ENCODE measurements at places on chromosomes 6 and 20.

GRCh38 chr6:118652051-118652615 lies 742 bp upstream of the CEP85L start:
- no peak for DNase-seq

DNA sequence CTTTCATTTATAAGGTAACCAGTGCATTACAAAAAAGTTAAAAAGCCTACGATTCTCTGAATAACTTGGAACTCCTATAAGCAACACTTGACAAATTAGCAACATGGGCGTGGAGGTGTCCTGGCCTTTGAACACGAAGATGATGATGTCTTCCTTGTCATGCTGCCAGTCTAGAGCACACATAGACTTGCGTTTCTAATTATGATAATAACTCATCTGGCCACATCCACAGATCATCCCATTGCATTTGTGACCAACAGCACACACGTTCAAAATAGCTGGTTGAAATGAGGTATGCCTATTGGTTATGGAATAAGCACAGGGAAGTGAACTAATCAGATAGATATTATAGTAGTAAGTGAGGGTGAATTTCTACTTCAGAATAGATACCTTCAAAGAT lies 608.9 kb downstream of the PRKN start:
- no peak for DNase-seq

DNA sequence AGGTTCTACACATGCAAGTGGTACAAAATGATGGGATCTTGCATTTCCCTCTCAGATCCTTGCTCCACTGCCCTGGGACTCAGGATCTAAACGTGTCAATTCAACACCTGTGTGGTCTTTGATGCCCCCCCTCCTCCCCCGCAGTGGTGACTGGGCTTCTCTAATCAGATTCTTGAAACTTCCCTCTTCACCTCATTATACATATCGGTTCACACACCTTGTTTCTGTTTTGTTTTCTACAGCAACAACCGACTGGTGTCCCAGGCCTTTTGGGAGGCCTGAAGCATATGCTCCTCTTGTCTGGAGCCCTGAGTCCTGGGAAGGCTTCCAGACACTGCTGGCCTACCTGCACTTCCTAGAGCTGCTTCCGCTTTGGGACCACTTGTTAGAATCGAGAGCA lies 20.0 kb downstream of the SAMD3 start:
- DNase-seq: no peak

DNA sequence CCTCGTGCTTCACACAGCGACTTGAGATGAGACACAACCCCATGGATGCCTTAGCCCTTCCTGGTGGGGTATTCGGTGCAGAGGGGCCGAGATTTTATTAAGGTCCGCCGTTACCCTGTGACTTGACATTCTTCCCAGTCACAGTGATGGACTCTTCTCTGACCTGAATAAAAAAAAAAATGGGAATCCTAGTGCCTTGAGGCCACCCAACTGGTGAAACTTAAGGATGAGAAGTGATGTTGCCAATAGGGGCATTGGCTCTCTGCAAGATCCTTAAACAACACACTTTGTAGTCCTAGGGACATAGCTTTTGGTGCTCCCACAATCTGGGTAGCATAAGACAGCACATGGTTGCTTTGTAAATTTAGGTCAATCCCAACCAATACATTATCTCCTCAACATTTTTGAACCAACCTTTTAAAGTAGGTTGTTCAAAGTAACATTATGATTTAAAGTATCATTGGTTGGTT lies 814 bp upstream of the ADNP start:
- DNase-seq: no peak

GRCh38 chr20:49710971-49711666 lies 2.6 kb downstream of the B4GALT5 start:
- no peak for DNase-seq

DNA sequence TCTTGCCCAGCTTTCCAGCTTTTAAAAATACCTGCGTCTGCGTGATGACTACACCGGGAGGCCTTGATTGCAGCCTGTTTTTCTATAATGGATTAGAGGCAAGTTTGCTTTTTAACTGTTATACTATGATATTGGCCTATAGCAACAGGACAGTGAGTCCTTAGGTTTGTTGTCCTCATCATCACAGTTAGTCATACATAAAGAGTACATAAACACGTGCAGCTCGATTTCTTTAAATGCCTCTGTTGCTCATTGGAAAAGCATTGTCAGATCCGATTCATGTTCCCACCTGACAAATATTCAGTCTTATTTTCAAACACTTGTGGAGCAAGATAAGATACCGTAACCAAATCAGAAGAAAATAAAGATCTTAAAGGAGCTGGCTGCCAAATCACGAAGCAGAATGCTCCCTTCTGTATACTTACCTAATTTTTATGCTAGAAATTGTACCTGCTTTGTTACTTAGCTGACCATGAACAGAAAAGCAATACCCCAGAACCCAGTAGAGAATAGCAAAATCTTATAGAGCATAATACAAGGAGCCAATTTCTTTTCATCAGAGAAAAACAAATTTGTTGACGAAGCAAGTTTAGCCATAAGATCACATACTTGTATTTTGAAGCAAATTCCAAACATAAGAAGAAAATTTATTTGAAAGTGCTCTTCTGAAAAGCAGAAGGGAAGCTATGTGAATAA lies 100.4 kb downstream of the TMEM200A start:
- no peak for DNase-seq

- DNase-seq: no peak
Observed at GRCh38 chr6:129251669-129252376, 368.9 kb downstream of the LAMA2 start.

GRCh38 chr6:36289281-36289878 lies 19.5 kb downstream of the PNPLA1 start:
- DNase-seq: no peak

DNA sequence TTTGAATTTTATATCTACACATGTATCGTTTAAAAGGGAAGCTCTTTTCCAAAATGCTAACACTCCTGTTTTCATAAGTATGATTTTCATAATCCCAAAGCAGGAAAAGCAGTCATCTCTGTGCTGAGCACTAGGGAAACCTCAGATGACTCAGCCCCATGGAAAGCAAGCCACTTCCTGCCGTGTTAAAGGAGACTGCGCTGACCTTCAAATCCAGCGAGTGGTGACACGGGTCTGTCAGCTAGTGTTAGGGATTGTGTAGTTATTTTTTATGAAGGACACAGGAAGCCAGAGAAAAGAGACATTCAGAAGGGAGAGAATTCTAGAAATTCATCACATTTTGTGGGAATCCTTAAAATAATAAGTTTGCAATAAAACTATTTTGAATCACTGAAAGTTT lies 57.0 kb upstream of the CD93 start:
- no peak for DNase-seq

GRCh38 chr20:46666818-46667515 lies 15.7 kb upstream of the SLC13A3 start:
- no peak for DNase-seq

- no peak for DNase-seq
Observed at GRCh38 chr6:51711876-51712275, 375.5 kb downstream of the PKHD1 start.

DNA sequence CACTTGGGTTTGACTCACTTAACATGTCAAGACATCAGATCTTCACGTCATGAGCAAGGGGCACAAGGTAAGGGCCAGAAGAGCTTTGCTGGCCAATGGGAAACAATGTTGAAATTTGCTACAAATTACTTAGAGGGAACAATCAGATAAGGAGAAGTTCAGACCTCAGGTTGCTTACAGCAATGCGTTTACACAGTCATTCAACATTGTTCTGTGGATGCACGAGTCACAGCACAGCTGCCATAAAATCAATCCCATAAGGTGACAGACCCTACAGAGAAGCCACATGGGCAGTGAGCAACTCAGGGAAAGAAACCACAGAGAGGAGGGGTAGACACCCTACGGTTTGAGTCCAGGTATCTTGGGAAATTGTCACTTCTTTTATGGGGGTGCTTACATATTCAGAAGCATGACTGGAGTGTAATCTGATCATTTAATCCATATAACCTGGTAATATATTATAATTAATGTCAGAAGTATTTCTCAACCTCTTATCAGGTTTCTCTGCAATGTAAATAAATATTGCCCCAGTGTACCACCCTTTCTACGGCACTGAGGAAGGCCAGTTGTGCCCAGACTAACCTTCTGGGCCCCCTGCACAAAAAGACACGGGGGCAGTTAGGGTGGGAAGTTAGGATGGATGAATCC lies 2.3 kb upstream of the SLC22A2 start:
- no peak for DNase-seq

DNA sequence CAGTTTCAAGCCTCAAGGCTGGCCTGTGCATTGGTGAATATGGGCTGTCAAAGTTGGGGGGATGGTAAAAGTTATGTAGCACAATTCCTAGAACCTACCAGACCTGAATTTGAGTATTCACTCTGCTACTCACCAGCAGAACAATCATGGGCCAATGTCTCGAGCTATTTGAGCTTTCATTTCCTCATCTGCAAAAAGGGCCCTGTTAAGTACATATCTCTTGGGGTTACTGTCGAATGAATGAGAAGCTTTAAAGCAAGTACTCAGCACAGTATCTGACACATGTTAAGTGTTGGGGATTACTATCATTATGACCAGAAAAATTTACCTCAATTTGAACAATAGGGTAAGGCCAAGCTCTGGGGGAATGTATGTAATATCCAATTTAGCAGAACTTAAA lies 13.5 kb upstream of the ENPP4 start:
- no peak for DNase-seq

GRCh38 chr6:13419422-13420195 lies 67.8 kb downstream of the GFOD1 start:
- no peak for DNase-seq

GRCh38 chr6:12279322-12280091 lies 10.7 kb upstream of the EDN1 start:
- DNase-seq: no peak

DNA sequence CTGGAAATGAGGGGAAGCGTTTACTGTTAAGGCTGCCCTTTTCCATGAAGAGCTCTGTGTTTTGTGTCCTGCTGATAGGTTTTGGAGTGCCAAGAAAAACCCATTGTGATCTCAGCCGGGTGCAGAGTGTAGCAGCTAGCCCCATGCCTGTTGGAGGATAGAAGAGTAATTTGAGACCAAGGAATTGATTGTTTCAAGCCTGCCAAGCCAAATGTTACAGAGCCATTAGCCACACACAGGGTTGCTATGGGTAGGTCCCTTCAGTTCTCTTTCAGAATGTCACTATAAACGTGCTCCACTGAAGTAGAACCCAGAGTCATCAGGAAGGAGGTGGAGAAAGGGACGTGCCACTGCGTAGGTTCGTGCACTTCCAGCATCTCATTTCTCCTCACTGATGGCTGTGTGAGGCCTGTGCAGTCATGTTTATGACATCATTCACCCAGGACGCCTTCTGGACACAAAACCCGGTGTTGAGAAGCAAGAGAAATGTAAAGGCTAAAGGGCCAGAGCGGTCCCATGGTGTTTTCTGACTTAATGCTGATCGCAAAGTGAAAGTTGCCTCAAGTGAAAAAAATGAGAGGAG lies 6.6 kb downstream of the GMPR start:
- DNase-seq: no peak
